AG04449 (cell line): ENCODE measurements at places on chromosomes 11 and 22.
A peak's percentile ranks its signal among the peaks of the same experiment; 100 is the strongest.

- DNase-seq: no peak
These were observed 857 bp downstream of the ZPR1 start for GRCh38 chr11:116786966-116787365.

GRCh38 chr11:75236062-75236461 is 4.5 kb upstream of the TPBGL start:
- no peak for DNase-seq

DNA sequence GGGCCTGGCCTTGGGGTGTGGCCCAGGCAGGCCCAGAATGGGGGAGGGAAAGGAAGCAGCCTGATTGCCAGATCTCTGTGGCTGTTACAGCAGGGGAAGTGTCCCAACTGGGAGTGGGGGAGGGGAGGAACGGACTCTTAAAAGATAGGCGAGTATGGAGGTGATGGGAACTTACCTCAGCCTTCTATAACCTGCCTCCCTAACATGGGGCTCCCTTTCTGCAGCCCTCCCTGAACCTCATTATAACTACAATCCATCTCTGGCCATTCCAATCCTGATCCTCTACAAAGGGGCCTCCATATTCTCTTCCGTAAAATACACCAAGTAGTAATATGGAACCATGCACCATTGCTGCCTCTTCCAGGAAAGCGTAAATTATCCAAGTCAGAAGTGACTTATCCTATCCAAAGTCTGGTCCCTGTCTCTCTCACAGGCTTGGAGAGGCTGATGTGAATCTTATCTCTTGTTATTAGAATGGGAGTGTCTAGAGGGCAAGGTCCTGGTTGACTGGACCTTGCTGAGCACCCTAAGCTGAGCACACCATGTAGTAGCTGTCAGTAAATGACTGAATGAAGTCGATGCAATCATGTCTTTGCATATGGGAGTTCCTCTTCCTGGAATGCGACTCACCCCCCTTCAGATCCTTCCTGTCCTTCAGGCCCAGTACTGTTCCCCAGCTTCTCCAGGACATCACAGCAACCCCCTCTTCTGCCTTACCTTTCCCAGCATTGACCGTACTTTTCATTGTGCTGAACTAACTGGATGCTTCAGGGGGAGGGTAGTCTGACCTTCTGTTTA is 5.9 kb downstream of the RHOG start:
- no peak for DNase-seq

GRCh38 chr11:123640029-123640428 is 14.4 kb downstream of the SCN3B start:
- no peak for DNase-seq

DNA sequence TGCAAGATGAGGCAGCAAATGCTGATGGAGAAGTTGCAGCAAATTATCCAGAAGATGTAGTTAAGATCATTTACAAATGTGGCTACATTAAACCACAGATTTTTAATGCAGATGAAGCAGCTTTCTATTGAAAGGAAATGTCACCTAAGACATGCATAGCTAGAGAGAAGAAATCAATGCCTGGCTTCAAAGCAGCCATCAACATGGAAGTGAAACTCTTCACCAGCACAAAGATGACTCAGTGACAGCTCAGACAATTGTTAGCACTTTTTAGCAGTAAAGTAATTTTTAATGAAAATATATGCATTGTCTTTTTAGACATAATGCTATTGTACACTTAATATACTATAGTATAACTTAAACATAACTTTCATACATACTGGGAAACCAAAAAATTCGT is 71.4 kb downstream of the FANCF start:
- no peak for DNase-seq

DNA sequence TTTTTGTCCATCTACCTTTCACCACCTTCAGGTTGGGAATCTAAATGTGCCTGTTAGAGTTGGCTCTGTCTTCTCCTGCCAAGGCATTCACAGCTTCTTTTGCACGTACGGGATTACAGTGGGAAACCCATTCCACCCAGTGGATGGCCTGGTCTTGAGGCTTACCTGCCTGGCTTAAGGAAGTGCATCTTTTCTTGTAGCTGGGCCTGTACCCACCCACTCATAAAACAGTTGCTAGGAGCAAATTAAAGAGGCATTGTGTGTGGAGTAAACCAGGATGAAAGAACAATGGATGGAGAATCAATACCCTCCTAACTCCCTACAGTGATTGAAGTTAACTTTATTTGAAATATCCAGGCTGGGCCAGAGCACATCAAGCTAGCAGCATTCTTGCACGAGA is 71.6 kb downstream of the TEAD1 start:
- no peak for DNase-seq

DNA sequence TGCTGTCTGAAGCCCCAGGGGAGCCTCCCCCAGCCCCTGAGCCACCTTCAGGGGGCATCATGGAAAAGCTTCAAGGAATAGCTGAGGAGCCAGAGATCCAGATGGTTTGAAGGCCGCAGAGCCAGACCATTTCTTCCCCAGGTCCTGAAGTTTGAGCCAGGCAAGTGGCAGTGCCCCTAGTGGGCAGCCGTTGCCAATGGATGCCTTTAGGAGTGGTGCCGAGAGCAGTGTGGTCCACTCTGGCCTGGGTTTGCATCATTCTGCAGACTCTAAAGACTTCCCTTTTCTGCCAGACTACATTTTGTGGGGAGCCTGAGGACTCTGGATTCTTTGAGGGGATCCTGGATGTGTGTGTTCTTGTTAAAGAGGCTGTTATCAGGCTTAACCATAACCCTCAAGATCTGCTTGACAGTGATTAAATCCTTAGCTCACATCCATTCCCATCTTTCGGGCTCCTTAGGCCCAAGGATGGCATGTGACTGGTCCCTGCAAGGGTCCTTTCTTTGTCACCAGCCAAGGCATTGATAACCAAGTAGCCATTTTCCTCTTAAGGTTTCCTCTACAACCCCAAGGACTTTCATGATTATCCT is 13.1 kb downstream of the HINFP start:
- DNase-seq: no peak

- no peak for DNase-seq
These were observed 59.2 kb downstream of the MYO7A start for GRCh38 chr11:77187111-77187750.

DNA sequence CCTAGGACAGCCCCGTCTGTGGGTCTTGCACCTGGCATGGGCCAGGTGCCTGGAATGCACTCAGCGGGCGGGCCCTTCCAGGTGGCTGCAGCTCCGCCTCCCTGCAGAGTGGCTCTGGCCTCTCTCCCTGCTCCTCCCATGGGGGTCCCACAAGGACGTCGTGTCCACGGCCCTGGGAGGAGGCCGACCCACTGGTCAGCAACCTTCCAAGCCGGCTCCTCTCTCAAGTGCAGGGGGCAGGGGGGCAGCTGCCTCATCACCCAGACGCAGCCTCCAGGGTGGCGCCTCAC is 41.9 kb downstream of the CERK start:
- no peak for DNase-seq

DNA sequence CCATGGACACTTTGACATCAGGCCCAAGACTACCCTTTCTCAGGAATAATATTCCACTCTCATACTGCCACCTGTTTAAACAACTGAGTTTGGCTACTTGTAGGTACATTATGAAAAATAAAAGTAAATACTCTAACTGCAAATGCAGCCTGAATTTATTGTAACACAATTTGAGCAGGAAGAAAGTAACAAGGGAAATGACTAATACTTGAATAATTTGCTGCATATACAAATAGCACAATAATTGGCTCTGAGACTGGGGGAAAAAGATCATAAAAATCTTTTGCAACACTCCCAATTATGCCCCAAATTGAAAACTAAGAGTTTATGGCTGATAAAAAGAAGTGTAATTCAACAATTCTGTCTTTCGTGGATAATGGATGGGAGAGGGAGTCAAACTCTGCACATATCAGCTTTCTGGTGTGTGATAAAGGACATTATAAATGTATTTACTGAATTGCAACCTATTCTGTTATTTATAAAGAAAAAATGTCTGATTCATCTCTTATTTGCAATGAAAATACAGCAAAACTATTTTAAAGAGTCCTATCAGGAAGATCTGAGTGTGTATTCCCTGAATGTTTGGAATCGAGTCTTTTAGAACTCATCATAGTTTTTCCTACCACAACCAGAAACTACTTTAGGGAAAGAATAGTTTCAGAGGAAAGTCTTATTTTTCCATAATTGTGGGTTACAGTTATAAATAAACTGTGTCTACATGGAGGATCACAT is 359.0 kb downstream of the JRKL start:
- DNase-seq: peak; percentile 9

DNA sequence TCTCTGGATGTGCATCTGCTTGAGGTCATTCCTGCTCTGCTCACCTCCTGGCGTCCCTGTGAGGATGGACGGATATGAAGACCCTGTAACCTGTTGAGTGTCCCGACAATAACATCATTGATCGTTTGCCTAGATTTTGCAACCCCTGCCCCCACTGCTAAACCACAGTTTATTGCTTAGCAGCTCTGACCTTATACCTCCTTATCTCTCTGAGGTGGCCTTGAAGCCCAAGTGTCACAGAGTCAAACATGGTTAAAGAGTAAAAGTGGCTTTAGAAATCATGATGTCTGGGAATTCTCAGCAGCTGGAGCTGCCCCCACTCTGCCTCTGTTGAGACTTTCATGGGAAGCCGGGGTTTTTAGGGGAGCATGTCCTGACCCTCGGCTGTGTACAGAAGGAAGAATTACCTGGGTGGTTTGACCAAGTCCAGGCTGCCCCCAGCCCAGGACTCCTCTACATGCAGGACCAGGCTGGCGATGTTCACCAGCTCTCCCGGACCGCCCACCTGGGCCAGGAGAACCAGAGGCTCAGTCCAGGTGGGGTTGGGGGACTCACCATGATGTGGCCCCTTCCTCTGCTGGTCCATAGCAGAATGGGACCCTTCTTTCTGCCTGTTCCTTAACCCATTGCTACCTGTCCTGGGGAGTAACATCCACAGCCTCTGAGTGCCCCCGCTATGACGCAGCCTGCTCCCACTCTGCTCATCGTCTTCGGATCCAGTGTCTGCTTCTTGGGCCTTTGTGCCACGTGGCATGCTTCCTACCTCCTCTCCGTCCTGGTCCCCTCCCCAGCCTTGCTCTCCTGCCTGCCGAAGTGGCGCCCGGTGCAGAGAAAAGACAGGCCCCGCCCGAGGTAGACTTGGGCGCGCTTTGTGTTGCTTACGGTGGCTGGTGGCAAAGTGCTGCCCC is 33.4 kb upstream of the FTH1 start:
- no peak for DNase-seq

GRCh38 chr11:36775756-36776155 is 177.7 kb upstream of the RAG2 start:
- DNase-seq: no peak

- no peak for DNase-seq
These were observed 72.1 kb downstream of the ZC3H12C start for GRCh38 chr11:110165039-110165925.

- DNase-seq: no peak
These were observed 5.2 kb downstream of the DGAT2 start for GRCh38 chr11:75773595-75774353.

DNA sequence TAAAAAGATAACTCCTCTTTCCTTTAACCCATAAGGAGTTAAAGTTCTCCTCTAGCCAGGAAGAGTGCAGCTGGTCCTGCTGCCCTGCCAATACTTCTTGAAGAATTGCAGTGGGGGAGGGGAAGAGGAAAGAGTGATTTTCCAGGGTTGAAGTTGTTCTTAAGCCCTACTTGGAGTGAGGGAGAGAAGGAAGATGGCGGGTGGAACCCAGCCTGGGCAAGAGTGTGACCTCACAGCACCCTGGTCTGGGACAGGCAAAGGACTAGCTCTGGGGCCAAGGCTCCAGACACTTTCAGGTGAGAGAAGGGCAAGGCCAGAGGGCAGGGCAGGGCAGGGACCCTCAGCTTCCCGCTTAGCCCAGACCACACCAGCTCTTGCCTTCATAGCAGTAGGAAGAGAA is 6.6 kb downstream of the TNKS1BP1 start:
- DNase-seq: no peak

DNA sequence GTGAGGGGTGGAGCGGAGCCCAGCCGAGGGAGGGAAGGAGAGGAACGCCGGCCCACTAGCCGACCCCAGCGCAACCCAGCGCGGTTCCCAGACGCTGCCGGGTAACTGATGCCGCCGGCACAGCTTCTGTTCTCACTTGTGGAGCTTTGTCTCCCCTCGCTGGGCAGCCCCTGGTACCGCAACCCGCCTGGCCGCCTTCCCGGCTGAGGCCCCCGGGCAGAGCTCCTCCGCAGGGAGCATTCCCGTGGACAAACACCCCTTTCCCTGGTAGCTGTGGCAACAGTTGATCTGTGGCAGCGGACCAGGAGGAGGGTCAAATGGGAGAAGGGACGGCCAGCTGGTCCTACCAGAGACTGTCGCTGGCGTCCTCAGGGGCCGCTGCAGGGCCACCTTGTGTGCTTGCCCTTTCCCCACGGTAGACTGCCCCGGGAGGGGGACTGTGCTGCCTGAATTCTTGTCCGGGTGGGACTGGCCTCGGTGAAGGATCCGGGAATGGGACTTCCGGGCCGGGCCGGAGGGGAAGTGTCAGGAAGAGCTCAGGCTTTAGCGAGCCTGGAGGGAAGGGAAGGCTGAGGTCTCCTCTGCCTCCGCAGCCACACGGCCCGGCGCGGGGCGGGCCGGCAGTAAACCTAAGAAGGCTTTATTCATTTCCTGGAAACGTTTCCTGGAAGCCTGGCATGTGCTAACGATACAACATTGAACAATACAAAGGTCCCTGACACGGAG is 468.0 kb downstream of the OPCML start:
- DNase-seq: peak; percentile 23

DNA sequence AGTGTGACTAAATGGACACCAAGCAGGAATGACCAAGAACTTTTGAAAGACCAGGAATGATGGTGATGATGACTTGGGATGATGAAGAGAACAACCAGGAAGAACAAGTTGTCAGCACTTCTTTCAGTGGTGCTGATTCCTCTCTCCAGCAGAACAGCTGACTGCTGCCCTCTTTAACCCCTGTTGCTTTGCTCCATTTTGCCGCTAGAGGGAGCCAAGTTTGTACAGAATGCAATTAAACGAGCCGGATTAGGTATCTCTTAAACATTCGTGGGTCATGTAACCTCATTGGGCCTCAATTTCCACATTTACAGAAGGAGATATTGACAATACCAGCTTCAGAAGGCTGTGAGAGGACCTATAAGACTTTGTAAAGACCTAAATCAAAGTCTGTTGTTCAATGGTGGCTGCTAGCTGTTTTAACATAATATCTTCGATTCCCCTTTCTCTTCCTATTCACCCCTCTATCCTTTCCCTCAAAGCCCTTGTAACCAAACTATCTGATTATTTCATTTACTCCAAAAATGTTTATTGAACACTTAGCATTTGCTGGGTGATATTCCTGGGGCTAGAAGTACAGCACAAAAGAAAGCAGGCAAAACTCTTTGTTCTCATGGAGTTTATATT is 1.9 kb downstream of the OR4S1 start:
- DNase-seq: no peak

GRCh38 chr11:16786131-16786530 is 47.7 kb downstream of the C11orf58 start:
- DNase-seq: no peak

- no peak for DNase-seq
These were observed 1.2 kb upstream of the AHNAK start for GRCh38 chr11:62547691-62548281.

GRCh38 chr11:59801160-59801706 is 9.3 kb downstream of the MRPL16 start:
- DNase-seq: no peak

- peak; percentile 58 for DNase-seq
These were observed 42.8 kb downstream of the PACS1 start for GRCh38 chr11:66112601-66113499.
